GM20000 (cell line): ENCODE measurements at places on chromosomes 1 and 21.
A peak's percentile ranks its signal among the peaks of the same experiment; 100 is the strongest.

DNA sequence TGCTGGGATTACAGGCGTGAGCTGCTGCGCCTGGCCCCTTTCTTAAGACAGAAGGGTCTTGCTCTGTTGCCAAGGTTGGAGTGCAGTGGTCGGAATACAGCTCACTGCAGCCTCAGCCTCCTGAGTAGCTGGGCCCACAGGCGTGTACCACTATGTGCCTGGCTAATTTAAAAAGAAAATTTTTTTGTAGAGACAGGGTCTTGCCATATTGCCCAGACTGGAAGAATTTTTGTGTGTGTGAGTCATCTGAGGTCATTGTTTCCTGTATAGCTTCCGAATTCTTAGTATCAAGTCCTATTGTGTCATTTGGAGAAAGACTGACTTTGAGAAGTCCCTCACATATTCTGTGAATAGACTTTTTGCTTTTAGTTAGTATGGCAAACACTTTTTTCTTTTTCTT, 4.7 kb downstream of the SZRD1 start:
- no peak for DNase-seq

DNA sequence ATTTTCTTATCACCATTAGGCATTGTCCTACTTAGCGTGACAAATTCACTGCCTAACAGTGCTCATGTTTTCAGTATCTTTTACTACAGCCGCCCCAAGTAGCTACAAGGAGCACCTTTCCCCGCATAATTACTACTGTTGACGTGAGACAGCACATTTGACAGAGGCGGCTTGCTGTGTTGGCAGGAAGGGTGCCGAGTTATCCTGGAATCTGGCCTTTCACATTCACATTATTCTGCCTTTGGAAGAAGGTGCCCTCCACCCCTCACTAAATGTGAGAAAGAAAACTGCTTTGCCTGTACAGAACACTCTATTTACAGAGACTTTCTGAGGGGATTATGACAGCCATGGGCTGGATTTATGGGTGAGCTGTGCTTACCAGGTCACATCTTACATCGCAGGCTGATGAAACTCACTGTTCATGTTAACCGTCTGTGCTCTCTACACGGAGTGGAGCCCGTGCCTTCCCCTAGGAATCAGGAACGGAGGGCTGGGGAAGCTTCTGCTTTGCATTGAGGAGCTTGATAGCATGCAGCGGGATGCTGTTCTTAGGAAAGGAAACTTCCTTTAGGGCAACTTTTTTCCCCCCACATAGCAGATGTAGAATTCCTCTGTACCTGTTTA, 148.0 kb upstream of the ZRANB2 start:
- no peak for DNase-seq

GRCh38 chr1:210551899-210552298, 223.2 kb downstream of the HHAT start:
- DNase-seq: no peak

DNA sequence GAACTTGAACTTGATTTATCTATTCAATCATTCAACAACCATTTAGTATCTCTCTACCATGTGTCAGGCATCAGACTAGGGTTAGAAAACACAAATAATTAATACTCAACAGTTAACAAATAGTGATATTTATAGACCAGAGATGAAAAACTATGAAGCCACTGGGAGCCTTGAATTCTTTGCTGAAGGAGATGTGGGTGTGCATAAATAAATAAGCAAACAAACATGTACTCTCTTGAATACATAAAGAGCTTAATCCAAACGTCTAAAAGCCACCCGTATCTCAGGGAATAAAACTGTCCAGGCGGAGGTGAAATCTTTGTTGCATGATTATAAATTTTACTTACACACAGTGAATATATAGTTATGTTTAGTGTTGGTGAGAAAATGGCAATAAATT, 165.7 kb downstream of the SLC45A1 start:
- DNase-seq: no peak

DNA sequence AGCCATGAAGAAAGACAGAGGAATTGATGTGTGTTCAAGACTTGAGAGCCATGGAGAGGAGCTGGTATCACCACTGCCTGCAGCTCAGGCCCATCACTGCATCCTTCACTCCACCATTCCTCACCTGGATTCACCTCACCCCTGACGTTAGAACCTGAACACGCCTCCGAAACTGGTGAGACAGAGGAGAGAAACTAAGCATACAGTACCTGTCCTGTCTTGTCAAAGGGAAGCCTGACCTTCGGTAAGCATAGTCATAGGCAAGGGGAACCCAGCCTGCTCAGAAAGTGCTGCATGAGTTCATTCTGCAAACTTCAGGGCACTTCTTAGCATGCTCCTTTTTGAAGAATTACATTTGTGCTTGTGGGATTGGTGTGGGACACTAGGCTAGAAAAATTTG, 425.8 kb downstream of the DSCAM start:
- no peak for DNase-seq

GRCh38 chr1:30763651-30764248, 6.2 kb upstream of the LAPTM5 start:
- no peak for DNase-seq

DNA sequence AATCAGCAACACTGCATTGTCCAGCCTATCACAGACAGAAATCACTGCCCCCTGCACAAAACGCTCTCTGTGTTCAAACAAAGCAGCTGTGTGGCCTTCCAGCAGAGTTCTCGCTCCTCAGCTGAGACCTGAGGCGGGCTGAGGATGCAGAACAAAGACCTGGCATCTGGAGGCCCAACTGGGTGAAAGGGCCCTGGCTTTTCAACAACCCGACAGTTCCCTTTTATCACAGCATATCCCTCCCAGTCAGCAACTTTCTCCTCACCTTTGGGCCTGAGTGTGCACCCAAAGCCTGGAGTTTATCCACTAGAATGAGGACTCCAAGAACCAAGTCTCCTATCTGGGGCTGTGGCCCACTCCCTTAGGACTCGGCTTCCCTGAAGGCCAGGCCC, 42.6 kb upstream of the A3GALT2 start:
- DNase-seq: no peak

DNA sequence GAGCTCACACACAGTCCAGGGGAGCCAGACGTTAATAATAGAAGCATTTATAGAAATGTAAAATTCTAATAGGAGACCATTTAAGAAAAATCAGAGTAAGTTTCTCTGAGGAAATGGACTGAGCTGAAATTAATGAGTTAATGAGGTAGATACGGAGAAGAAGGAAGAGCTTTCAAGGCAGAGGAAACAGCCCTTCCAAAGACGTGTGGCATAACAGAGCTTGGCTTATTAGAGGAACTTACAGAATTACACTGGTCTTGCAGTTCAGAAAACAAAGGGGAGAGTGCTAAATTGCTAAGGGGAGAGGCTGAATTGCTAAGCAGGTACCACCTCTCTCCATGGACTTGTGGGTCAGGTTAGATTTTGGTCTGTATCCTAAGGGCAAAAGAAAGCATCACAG, 8.2 kb upstream of the PIGK start:
- DNase-seq: no peak

DNA sequence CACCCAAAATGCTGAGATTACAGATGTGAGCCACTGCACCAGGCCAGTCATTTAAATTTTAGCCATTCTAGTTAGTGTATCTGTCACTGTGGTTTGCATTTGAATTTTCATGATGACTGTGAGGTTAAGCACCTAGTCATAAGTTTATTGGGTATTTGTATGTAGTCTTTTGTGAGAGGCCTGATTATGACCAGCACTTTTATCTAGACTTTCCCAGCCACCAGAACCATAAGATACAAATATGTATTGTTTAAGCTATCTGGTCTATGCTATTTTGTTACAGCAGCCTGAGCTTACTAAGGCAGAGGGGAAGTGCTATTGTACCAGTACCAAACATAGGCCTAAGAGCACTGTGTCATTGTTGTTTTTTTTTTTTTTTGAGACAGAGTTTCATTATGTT, 19.9 kb upstream of the DNAJC6 start:
- DNase-seq: no peak

DNA sequence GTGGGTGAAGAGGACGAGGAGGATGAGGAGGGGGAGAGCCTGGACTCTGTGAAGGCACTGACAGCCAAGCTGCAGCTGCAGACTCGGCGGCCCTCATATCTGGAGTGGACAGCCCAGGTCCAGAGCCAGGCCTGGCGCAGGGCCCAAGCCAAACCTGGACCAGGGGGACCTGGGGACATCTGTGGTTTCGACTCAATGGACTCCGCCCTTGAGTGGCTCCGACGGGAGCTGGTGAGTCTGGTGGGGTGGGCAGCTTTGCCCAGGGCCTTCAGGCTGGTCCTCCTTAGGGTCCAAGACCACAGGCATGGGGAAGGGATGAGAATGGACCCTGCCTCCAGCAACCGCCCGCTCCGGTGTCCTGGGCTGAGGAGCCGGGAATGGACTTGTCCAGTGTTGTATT, 430 bp downstream of the FAM167B start:
- no peak for DNase-seq

DNA sequence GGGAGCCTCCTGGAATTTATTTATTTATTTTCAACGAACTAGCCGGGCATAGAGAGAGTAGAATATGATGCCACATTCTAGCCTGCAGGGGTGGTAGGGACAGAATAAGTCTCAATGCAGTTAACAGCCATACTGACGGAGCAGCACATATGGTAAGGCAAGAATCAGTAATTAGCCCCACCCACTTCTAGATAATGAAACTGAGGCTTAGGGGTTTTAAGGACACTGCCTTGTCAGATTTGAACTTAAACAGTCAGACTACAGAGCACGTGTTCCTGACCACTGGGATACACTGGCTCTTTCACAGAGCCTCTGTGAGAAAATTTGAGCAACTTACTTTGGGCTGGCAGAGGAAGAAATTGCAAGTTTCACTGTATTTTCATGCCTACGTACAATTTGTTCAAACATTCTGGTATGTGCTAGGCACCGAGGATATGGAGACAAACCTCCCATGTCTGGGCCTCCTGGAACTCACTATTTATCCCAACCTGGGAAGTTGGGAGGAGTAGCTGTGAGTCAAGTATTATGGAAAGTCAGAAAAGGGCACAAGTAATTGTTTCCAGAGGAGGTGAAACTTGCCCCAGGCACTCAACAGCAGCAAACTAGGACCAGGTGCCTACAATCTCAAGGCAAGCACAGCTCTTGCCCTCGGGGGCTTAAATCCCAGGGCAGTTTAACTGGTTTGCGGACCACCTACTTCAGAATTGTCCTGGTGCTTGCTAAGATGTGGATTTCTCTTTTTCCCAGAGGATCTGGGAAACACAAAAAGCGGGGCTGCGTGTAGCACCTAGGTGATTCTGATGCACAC, 1.6 kb upstream of the CLIC4 start:
- peak; percentile 61 for DNase-seq

GRCh38 chr1:185279571-185279970, 37.5 kb downstream of the IVNS1ABP start:
- no peak for DNase-seq

- no peak for DNase-seq
Observed at GRCh38 chr1:150476754-150477153, 10.5 kb upstream of the TARS2 start.

DNA sequence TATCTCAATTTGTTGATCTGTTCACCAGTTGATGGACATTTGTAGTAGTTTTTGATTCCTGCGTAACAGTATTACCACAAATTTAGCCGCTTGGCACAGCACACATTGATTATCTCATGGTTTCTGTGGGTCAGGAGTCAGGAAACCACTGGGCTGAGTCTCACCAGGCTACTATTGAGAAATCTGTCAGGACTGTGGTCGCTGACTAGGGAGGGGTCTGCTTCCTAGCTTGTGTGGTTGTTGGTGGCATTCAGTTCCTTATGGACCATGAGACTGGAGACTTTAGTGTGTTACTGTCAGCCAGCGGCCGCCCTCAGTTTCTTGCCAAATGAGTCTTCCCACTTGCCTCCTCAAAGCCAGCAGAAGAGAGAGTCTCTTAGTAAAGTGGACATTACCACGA, 9.8 kb downstream of the PEX14 start:
- DNase-seq: no peak

- peak; percentile 72 for DNase-seq
Observed at GRCh38 chr1:235999259-235999925, 65.5 kb downstream of the NID1 start.

DNA sequence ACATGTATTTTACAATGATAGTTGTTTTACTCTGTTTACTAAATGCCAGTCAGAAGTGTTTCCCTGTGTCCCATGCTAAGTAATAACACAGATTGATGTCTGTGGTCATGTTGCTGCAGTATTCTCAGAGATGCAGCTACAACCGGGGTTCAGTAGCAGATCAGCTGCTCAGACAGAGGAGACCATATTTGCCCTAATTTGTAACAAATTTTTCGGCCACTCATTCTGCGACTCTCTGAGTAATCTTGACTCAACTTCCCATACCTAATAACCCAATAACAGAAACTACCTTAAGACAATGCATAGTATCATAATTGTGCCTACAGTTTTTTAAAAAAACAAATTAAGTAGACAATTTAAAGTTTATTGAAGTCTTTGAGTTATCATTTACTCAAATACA, 32.6 kb downstream of the NIBAN1 start:
- no peak for DNase-seq

- DNase-seq: no peak
Observed at GRCh38 chr1:28416509-28417194, 47.1 kb downstream of the PHACTR4 start.

GRCh38 chr1:234260578-234260977, 112.7 kb upstream of the COA6 start:
- no peak for DNase-seq
